GM13977 (cell line): ENCODE measurements at places on chromosomes 6 and 20.

DNA sequence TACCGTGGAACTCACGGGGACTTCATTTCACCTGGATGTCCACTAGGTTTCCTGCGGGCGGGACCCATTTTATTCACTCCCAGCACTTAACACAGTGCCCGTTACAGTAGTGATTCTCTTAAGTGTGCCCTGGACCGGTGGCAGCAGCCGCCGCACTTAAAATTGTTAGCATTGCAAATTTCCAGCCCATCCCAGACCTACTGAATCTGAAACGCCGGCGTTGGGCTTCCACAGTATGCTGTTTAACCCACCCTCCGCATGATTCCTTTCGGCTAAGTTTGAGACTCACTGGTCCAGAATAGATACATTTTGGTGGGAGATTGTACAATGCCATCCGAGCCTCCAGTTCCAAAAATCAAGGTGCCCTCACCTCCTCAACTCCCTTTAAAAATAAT is 967 bp downstream of the SMPDL3A start:
- DNase-seq = no peak

DNA sequence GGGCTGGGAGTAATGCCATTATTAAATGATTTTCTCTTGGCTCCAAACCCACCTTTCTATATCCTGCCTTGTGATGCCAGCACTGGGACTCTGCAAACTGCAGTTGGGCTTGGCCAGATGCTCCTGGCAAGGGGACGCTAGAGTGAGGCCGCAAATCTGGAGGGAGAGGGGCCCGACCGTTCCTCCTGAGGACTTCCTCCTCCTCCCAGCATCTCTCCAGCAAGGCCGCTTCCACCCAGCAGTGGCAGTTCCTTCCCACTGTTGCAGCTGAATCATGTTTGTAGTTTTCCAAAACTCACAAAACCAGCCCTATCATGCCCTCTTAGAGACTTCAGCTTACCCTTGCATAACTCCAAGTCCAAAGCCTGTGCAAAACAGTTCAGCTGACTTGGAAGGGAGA is 244.4 kb downstream of the FOXA2 start:
- no peak for DNase-seq

GRCh38 chr6:2877057-2877882 is 25.8 kb downstream of the SERPINB9 start:
- no peak for DNase-seq

DNA sequence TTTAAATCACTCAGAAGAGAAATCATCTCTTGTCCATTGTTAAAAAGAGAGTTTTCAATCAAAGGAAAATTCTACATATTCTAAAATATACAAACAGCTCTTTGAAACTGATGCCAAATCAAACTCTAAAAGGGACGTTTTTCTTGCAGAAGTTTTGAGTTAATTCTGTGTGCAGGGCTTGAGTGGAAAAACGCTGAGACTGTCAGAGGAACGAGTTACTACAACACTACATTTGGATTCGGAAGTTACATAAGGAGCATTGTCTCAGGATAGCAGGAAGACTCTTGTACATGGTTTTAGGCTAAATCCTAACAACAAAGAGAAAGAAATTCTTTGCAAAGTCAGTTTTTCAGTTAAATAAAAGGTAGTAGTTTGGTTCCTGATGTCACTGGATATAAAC is 155.7 kb upstream of the SUPT3H start:
- no peak for DNase-seq

- no peak for DNase-seq
These were observed 655.0 kb upstream of the HS3ST5 start for GRCh38 chr6:114997813-114998292.

DNA sequence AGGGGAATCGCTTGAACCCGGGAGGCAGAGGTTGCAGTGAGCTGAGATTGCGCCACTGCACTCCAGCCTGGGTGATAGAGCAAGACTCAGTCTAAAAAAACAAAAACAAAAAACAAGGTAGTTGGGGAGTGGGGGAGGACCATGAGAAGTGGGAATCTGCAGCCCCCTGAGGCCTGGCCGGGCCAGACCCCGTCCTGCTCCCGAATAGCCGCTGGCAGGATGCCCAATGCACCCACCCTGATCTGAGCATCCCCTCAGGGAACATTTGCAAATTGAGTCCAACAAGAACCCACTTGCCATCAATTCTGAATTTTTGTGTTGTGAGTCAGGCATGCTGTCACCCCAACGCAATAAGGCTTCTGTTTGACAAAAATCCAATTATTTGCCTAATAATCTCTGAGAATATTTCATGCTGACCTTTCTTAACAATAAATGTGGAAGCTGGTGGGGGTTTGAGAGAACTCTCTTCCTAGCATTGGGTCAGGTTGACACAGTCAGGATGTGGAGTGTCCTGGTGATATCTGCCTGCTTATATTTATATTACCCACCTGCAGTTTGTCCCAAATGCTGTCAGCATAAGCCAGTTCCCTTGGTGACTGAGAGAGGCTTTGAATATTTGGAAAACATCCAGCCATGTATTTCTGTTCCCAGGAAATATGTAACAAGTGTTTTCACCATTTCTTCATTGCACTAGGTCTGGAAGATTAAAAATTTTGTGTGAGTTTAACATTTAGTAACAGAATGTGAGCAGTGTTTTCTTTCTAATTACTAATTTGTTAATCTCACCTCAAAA is 28.4 kb upstream of the FRMD1 start:
- DNase-seq = no peak

- DNase-seq = no peak
These were observed 168.9 kb downstream of the PDSS2 start for GRCh38 chr6:107290491-107290890.

DNA sequence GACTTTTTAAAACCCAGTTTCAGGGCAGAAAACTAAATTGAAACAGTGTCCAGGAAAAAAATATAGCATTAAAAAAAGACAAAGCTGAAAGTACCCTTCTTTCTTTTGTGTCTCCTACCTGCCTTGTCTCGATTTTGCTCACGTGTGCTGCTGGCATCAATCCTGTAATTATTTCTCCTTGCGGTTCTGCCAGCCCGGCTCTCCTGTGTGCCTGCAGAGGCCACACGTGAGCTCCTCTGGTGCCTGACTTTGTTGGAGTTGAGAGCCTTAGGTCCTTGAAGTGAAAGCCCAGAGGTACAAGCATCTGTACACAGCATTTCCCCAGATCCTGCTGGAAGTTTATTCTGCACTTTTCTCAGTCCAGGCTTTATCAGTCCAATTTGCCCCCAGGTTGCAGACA is 36.5 kb downstream of the GHRH start:
- DNase-seq = no peak

GRCh38 chr6:91523511-91523910 is 936.6 kb upstream of the MAP3K7 start:
- DNase-seq = no peak

- no peak for DNase-seq
These were observed 209.8 kb downstream of the ATXN1 start for GRCh38 chr6:16551466-16551865.

GRCh38 chr6:138455746-138456400 is 43.4 kb downstream of the NHSL1 start:
- DNase-seq = peak; percentile 62

DNA sequence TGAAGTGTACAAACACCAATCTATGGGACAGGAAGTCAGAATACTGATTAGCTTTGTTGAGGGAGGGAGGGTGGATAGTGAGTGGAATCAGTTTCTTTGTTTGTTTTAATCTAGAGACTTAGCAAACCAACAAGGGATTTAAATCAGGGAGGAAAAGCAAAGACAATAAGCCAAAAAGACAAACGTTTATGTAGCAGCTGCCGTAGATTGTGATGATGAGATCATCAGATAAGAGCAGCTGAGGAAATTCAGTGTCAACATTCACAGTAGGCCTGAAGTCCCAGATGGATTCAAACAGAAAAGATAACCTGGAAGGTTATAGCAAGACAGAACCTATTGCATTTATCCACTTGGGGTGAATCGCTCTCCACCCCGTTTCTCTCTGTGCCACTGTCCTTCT is 104.9 kb upstream of the SYNDIG1 start:
- no peak for DNase-seq

- no peak for DNase-seq
These were observed 82.8 kb upstream of the HDAC2 start for GRCh38 chr6:114053791-114054190.

DNA sequence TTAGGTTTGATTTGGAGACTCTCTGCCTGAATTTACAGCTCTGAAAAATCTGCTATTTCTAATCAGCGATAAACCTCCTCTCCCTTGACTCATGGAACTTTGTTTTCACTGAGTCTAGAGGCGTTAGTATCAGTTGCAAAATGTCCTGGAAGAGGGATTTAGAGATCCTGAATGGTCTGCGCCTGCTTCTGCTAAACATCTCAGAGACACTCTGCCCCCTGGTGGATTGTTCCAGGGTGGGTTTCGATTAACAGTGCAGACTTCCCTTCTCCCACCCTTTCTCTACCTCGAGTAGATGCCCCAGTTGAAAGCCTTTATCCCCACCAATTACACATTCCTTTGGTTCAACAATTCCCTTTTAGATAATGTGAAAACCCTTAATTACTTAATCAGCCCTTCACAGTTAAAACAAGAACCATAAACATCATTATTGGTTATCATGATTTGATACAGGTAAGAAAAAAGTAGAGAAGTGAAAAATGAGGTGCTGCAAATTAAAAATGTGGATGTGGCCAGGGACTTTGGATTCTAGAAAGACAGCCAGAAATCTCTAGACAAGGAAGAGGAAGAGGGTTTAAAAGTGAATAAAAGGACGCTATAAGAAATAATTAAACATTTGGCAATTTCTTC is 5.5 kb downstream of the HTR1B start:
- DNase-seq = peak; percentile 61
